ENCODE measurements at places on chromosomes 7 and 10.

- DNase-seq = no peak
These were observed 59.4 kb downstream of the POM121L12 start for GRCh38 chr7:53094827-53095226.

GRCh38 chr10:113970641-113971040 is 73.0 kb upstream of the ADRB1 start:
- no peak for DNase-seq

DNA sequence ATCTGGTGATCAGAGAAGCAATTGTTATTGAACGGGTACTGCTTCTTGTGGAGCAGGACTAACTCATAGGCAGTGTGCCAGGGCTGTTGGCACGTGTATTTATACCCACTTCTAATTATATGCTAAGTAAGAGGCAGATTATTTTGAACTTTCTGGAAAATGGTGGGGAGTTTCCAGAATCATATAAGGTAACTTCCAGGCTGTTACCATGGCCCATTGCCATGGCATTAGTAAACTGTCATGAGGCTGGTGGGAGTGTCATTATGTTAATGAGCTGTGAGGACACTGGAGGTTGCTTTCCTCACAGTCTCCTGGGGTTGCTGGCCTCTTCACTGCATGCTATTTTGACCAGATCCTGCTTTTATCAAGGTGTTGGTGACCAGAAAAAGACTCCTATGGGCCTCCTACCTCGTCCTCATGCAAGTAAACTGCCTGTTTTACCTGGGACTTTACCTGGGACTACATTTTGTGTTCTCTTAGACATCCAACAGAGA is 122.6 kb downstream of the KCND2 start:
- no peak for DNase-seq

GRCh38 chr7:42493436-42494198 is 256.6 kb upstream of the GLI3 start:
- no peak for DNase-seq

GRCh38 chr7:83925860-83926259 is 268.7 kb downstream of the SEMA3A start:
- no peak for DNase-seq

- DNase-seq = no peak
These were observed 102.9 kb downstream of the ZNF438 start for GRCh38 chr10:30928742-30929141.

DNA sequence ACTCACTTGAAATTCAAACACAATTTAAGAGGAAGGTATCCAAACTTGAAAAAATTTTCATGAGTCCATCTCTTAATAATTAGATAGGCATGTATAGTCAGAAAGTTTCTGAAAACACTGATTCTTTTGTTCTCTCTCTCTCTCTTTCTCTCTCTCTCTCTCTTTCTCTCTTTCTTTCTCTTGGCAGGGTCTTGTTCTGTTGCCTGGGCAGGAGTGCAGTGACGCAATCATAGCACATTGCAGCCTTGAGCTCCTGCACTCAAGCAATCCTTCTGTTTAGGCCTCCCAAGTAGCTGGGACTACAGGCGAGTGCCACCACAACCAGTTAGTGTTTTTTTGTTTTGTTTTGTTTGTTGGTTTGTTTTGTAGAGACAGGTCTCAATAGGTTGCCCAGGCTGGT is 59.3 kb downstream of the PRTFDC1 start:
- DNase-seq = no peak

- DNase-seq = no peak
These were observed 72.0 kb downstream of the SRPK2 start for GRCh38 chr7:105316578-105317344.

- no peak for DNase-seq
These were observed 108.6 kb upstream of the ABI1 start for GRCh38 chr10:26969145-26969926.

DNA sequence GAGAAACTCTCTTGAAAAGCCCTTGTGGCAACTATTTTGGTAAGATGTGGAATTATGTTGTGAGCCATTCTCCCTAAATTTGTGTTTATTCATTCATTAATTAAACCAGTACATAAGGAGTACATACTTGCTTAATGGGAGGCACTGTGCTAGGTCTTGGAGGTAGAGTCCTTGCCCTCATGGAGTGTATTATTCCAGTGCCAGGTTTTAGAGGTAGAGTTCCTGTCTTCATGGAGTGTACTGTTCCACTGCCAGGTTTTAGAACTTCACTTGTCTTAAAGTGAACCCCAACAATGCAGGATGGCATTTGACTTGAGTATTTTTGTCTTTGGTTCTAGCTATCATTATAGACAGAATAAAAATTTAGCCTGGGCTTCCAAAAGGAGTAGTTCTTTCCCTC is 8.8 kb downstream of the MXI1 start:
- no peak for DNase-seq

DNA sequence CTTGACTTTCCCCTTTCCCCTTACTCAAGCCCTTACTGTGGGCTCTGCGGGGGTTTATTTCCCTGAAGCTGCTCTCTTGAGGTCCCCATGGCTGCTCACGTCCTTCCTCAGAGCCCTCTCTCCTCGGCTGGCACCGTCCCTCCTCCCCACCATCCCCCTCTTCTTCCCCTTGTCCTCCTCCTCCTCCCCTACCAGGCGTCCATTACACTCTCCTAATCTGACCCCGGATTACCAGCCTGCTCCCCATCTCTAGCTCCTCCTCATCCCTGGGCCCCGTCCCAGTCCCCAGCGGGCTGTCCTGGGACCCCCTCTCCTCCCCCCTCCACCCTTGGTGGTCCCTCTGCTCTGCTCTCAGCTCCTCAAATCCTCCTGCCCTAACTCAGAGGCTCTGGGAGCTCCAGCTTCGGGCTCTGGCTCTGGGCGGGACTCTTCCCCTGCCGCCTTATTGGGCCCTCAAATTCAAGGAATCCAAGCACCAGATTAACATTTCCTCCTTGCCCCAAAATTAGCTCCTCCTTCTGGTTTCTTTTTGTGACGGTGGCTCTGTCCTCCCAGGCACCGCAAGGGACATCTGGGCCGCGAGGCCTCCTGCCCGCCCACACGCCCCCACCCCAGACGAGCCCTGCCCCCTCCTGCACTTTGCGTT is 48.5 kb upstream of the LEP start:
- DNase-seq = no peak

GRCh38 chr10:34751272-34751671 is 63.8 kb downstream of the PARD3 start:
- DNase-seq = no peak

- DNase-seq = no peak
These were observed 83.5 kb upstream of the GNA12 start for GRCh38 chr7:2927592-2927991.

- DNase-seq = no peak
These were observed 14.1 kb downstream of the FOXL3 start for GRCh38 chr7:303884-304573.

DNA sequence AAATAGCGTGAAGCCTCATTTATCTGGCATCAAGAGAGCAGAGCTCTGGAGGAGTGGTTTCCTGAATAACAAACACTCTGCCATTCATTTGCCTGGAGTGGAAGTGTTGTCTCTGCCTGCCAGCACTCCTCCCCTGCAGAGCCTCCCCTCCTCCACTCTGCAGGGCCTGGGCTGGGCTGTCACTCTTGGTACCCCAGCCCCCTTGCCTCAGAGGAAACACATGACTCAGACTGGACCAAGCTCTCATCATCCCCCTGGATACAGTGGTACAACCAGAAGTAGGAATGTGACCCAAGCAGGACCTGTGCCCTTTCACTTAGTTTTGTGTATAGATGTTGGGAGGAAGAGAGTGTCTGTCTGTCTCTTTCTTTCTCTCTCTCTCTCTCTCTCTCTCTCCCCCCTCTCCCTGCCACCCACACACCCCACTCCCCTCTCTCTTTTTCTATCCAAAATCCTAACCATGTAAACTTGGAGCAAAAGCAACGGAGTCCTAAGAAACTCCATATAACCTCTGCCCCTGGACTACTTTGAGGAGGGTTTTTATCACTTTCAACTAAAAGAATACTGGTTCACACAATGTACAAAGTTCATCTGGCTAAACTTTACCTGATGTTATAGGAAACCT is 43.9 kb downstream of the DOCK4 start:
- DNase-seq = no peak

GRCh38 chr7:47571331-47572093 is 10.4 kb downstream of the TNS3 start:
- no peak for DNase-seq

DNA sequence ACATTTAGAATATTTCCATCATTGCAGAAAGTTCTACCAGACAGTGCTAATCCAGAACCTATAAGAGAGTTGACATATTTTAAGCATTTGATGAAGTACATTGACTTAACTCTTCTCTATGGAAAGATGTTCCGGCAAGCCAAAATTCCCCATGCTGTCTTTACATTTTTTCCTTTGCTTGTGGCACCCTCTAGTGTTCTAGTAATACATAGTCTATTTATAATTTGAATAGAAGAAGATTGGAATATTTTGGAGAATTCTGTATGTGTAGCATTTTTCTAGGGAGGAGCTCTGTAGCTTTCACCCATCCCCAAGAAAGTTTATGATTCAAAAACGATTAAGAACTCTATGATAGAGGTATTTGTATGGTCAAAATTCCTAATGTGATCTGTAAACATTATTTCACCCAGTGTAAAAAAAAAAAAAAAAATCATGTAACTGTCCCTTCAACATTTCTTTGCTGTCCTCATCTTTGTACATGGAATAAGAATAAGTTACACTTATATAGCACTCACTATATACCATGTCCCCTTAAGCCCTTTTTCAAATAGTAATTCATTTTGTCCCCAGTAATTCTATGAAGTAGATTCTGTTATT is 33.2 kb downstream of the NRF1 start:
- no peak for DNase-seq

DNA sequence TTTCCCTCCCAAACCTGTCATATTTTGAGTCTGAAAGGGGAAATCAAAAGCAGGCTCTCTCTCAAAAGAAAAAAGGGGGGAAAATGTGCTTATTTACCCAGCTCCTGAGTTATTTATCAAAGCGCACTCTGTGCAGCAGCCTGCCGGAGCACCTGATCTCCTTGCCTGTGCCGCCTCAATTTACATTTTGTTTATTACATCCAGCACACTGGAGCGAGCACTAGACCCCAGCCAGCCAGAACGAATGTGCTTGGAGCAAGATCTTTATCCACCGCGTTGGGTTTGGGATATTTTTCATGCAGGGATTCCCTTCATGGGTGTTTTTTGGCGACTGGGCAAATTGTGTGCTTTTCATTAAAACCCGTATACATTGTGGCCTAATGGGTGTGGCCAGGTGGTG is 161.9 kb upstream of the INSYN2A start:
- no peak for DNase-seq

DNA sequence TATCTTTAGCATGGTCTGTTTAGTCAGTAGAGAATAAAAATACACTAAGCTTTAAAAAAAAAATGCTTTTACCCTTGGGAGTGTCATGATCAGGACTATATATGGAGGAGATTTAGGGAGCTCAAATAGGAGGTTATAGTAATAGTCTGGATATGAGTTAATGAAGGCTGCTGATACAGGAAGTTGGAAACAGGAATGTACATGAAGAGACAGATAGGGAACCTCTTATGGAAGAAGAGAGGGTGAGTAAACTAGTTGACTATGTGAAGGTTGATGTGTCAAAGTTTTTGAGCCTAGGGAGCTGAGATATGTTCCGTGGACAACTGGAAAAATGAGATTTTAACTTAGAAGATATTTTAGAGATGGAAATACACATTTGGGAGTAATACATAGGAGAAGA is 472.0 kb upstream of the FZD8 start:
- DNase-seq = no peak

Data from activated naive CD4-positive, alpha-beta T cell (primary cell).